ENCODE measurements at places on chromosomes 3 and 15. TPM values are rescaled to one million over a fixed set of nuclear protein-coding genes. Genes with fewer than 3 reads are reported as not detected.

The LMAN1L gene
- total RNA-seq, result 0.85 TPM

DNA sequence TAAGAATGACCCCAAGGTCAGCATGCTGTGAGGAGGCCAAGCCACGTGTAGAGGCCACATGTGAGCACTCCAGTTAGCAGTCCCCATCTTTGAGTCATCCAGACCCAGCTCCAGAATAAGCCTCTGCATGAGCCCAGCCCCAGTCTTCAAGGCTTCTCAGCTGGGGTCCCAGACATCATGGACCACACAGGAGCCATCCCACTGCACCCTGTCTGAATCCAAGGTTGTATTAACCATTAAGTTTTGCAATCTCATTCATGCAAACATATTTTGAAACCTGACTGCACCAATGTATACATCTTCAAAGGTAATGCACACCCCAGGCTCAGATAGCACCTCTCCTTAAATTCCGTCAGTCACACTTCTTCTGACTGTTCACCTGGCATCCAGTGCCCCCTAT, 249.1 kb upstream of the CHRNA7 start:
- DNase-seq, result no peak

The SLC2A2 gene
- not detected for total RNA-seq

DNA sequence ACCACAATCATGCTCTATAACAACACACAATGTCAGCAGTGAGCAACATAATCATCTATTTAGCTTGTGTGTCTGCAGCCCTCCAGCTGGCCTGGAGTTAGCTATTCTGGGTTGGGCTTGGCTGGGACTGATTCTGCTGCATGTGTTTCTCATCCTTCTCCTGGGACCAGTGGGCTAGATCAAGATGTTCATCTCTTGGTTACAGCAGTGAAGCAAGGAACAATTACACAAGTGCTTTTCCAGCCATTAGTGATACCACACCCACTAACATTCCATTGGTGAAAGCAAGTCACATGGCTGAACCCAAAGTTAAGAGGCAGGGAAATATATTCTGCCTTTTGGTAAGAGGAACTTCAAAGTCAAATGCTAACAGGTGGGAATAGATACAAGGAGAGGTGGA, 14.6 kb downstream of the NUDT16 start:
- DNase-seq, result no peak

GRCh38 chr15:100861511-100861991, 18.1 kb upstream of the ALDH1A3 start:
- DNase-seq, result no peak

- DNase-seq, result peak; percentile 28
Measured at GRCh38 chr15:76866716-76867321, 38.3 kb downstream of the SCAPER start.

DNA sequence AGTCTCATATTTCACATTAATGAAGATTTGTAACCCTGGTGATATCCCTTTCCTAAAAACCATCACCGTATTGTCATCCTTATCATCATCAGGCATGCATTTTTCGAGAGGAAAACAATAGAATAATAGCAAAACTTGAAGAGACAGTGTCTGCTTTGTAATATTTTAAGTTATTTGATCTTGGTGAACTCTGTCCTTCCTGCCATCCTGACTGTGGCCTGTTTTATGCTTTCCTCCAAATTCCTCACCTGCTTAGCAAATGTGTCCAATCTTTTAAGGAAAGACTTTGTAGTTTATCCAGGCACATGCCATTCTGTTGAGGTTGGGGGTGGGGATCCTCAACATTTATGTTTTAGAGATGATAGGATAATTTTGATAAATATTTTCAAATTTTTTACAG, 306.1 kb upstream of the COL8A1 start:
- DNase-seq, result no peak

GRCh38 chr15:76330080-76330680, 6.4 kb upstream of the ISL2 start:
- DNase-seq, result no peak

The OIP5 gene
- 6.1 TPM for total RNA-seq

GRCh38 chr3:183844606-183845005, 19.2 kb upstream of the MAP6D1 start:
- DNase-seq, result no peak

GRCh38 chr3:53709256-53709655, 137.0 kb downstream of the CHDH start:
- DNase-seq, result no peak

DNA sequence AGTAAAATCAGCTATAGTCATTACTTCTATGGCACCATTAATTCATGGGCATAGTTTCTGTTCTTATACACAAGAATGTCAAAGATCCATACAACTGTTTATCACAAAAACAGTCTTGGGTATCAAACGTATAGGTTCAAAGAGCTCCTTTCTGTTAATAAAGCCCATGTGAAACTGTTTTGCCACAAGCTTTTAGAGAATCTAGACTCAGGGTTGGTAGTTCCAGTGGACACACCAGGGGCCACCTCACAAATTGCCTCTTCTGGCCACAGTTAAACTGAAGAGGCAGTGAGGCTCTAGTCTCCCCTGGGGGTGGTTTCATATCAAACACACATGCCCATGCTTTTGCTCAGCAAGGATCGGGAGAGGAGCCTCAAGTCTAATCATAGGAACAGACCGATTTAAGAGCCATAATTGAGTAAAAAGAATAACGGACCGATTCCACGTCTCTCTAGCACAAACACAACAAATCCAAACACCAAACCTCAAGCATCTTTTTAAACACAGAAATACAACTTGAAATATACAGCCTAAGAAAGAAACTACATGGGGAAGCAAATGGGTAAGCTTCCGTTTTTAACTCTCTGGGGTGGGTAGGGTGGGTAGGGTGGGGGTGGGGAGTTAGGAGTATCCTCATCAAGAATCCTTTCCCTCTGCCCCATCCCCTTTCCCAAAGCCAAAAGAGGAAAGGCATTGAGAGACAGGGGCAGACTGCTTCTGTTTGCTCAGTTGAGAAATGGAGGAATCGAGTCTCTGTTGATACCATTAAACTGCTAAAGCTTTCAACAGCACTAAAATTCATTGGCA, 443.3 kb downstream of the MAGI1 start:
- no peak for DNase-seq

The GUCA1C gene
- not detected for total RNA-seq

- DNase-seq, result no peak
Measured at GRCh38 chr3:136932523-136932922, 25.3 kb upstream of the IL20RB start.

The CAMK1 gene
- 28.7 TPM for total RNA-seq

DNA sequence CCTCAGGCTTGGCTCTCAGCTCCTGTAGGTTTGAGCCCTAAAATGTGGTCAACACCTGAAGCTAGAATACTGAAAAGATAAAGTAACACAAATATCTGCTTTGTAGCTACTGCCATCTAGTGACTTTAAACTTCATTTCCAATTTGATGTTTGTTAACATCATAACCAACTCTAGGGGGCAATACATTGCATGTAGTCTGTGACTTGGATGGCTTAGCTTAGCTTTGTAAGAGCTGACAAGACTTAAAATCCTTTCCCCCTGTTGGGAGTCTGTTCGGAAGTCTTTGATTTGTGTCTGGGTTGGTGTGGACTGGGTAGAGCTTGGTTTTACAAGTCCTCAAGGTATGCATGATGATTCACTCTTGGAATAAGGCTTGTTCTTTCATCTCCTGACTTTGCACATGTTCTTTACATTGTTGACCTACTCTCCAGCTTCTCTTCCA, 51.7 kb downstream of the SCN11A start:
- DNase-seq, result peak; percentile 66

The GOLGA6B gene
- total RNA-seq, result 0.26 TPM

GRCh38 chr3:119602676-119603075, 5.0 kb downstream of the PLA1A start:
- no peak for DNase-seq

DNA sequence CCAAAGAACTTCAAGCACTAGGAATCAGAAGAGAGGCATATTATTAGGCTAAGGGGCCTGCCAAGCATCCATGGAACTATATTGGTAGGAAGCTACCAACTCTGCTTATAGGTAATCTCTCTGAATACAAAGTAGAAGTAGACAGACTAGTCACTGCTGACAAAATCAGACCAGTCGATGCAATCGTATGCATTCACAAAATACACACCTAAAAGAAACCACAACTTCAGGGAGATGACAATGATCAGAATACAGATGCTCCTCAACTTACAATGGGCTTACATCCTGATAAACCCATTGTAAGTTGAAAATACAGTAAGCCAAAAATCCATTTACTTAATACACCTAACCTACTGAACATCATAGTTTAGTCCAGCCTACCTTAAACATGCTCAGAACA, 94.7 kb downstream of the FSIP1 start:
- DNase-seq, result no peak

- no peak for DNase-seq
Measured at GRCh38 chr3:33877187-33877586, 78.8 kb downstream of the PDCD6IP start.

DNA sequence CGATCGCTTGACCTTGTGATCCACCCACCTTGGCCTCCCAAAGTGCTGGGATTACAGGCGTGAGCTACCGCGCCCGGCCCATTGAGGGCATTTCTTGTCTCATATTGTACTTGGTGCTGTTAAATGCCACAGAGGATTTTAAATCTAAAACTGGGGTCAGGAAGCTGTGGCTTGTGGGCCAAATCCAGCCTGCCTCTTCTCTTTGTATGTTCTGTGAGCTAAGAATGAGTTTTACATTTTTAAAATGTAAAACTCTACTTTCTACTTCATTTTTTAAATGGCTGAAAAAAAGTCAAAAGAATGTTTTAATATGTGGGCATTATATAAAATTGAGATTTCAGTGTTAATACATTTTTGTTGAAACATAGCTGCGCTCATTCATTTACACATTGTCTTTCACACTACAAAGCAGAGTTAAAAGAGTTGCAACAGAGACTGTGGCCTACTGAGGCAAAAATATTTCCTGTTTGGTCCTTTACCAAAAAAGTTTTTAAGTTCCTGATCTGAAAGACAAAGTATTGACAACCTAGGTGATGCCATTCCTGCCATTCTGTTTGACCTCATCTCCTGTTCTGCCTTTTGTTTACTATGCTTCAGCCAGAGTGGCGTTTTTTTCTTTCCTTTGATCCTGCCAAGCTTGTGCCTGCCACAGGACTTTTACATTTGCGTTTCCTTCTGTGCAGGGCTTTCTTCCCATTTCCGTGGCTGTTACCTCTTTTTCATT, 50.4 kb downstream of the PDCD6IP start:
- DNase-seq, result no peak

DNA sequence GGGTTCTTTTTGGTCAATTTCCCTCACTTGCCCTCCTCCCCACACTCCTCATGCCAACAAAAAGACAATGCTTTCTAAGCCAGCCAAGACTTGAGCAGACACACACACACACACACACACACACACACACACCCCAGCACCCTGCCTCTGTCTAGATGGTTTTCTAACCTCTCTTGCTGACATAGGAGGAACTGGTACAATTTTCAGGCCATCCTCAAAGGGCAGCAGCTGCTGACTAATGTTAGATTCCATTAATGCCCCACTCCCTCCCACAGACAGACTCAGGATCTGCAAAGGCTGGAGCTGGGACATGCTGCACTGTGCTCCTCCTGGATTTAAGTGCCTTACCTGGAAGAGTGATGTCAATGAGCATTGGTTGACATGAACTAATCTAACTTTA, 438.4 kb downstream of the OCA2 start:
- no peak for DNase-seq

GRCh38 chr3:53081318-53081717, 35.4 kb upstream of the SFMBT1 start:
- no peak for DNase-seq

The BMF gene
- total RNA-seq, result 10.8 TPM

GRCh38 chr15:74317820-74318375, 49.5 kb downstream of the CYP11A1 start:
- DNase-seq, result peak; percentile 61

DNA sequence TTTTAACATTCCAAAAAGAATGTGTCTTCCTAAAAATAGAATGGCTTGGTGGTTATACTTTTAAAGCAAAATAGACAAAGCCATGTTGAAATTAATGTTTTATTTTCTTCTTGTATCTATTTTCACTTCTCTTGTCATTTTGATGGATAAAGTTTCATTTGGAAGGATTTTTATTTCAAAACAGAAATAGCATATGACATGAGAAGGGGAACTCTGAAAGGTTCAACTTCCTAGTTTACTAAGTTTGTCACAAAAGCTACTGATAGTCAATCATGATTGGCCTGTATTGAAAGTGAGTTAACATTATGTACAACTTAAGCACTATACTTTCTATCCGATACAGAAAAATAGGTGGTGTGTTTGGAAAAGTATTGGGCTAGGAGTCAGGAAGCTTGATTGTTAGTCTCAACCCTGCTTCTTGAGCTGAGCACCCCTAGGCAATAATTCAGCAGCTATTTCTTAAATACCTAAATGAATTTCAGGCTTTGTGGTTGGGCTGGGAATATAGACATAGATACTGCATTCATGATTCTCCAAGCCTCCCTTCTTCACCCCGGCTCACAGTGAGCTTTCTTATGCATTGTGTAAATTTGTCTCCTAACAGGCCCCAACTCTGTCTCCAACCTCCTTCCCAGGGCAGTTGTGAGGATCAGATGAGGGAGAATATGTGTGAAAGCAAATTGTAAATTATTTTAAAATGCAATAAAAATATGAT, 46.9 kb upstream of the CSPG4 start:
- no peak for DNase-seq

GRCh38 chr3:168493412-168494205, 397.9 kb upstream of the GOLIM4 start:
- DNase-seq, result no peak

The ANKDD1A gene
- total RNA-seq, result 12.4 TPM

GRCh38 chr3:131546441-131546840, 43.7 kb upstream of the MRPL3 start:
- DNase-seq, result no peak

- DNase-seq, result no peak
Measured at GRCh38 chr3:49634736-49635135, 39.4 kb upstream of the APEH start.

- DNase-seq, result no peak
Measured at GRCh38 chr3:180684807-180685206, 5.5 kb upstream of the CCDC39 start.

DNA sequence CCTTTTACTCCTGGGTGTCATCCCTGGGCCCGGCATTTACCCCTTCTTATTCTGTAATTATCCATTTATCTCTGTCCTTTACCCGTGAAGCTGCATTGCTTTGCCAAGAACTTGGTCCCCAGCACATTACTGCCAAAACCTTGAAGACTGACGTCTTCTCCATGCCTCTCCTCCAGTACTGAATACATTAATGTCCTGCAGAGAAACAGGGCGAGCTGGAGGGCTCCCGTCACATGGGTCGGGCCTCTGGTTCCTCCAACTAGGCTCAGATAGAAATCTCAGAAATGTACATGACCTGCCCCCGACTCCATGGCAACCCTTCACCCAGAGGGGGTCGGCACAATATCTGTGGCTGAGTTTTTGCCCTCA, 445 bp downstream of the EFCAB12 start:
- no peak for DNase-seq

The GP9 gene
- total RNA-seq, result not detected
